ENCODE measurements at places on chromosomes 4 and X.

DNA sequence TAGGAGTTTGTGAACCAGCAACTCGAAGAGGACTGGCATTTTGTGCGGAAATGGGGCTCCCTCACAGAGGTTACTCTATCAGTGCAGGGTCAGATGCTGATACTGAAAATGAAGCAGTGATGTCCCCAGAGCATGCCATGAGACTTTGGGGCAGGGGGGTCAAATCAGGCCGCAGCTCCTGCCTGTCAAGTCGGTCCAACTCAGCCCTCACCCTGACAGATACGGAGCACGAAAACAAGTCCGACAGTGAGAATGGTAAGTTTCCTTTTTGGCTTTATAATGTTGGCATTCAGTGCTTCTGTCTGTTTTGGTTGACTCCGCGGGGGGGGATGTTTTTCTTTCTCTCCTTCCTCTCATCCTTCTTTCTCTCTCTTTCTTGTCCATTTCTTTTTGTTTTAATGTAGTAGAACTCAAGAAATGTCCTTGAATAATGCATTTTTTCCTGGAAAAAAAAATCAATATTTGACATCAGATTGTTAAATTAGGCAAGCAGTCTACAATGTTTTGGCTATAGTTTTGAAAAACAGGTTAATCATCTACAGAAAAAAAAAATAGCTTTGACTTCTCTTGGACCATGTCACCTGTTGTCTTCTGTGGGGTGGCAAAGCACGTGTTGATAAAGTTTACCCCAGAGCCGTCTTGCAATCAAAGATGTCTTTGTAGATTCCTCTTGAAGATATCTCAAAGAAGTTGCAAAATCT is 103.6 kb downstream of the TENM3 start:
- DNase-seq, result no peak

DNA sequence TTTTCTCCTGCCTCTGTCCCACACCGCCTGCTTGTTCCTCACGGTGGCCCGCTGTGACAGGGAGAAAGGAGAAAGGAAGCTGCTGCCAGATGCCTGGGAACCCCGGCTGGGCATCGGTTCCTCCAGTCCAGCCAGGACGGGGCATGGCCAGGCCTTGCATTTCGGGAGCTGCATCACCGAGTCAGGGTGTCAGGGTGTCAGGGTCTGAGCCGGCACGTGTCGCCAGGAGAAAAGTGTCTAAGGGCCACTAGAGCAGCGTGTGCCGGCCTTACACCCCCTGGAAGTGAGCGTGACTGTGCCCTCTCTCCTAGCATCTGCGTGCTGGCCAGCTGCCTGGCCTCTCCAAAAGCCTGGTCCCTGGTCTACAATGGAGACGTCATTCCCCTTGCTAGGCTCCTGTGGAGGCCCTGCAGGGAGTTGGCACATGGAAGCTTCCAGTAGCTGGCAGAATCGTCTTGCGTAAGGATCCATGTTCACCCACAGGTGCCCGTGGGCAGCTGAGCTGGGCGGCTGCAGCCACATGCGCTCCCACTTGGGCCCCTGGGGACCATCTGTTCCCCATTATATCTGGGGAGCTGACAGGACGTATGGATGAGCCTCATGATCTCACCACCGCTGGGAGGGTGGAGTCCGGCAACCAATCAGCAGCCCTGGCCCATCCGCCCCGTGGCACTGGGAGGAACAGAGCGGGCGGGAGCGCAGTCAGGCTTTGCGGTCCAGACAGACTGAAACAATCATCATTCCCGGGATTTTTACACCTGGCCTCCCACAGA is 39.9 kb upstream of the HMX1 start:
- DNase-seq, result no peak

- DNase-seq, result no peak
Measured at GRCh38 chr4:8507196-8507570, 66.6 kb downstream of the TRMT44 start.

DNA sequence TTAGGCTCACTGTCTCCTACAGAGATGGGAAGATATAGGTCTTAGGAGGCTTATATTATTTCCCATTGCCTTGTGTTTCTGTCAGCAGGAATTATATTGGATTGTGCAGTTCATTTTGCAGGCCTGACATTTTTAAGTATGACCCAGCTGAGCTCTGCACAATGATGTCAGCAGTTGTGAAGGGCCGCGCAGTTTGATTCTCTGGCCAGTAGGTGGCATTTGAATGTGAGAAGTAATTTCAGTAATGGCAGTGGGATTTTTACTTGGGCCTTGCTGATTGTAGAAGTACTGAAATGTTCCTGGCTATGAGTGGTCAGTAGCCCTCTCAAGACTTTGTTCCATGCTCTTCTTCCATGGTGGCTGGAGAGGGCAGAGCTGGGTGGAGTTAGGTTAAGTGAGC is 247.2 kb upstream of the MTMR8 start:
- DNase-seq, result no peak

DNA sequence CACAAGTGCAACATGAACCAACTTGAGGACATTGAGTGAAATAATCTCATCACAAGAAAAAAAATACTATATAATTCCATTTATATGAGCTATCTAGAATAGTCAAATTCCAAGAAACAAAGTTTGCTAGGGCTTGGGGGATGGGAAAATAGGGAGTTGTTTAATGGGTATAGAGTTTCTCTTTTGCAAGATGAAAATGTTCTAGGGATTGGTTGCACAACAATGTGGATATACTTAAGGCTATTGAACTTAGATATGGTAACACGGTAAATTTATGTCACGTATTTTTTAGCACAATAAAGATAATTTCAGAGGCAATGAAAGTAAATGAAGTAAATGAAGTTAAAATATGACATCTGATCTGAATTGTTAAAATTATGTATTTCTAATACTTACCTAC is 7.9 kb downstream of the MFSD8 start:
- no peak for DNase-seq

GRCh38 chrX:54178100-54178940 is 4.7 kb downstream of the FAM120C start:
- DNase-seq, result no peak

- no peak for DNase-seq
Measured at GRCh38 chr4:124519196-124519595, 193.3 kb downstream of the ANKRD50 start.

- no peak for DNase-seq
Measured at GRCh38 chr4:52660643-52661042, 1.5 kb upstream of the USP46 start.

DNA sequence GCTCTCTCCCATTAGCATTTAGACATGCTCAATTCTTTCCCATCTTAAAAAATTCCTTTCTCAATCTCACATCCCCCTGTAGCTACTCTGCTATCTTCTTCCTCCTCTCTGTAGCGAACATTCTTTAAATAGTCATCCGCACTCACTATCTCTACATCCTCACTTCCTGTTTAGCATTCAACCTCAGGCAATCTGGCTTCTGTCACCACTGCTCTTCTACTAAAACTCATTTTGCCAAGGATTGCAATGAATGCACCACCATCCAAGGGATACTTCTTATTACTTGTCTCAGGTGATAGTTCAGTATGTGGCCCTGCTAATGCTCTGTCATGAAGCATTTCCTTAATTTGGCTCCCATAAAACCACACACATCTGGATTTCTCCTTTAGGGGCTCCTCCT is 10.9 kb upstream of the TET2 start:
- DNase-seq, result no peak

- DNase-seq, result no peak
Measured at GRCh38 chr4:8215001-8215427, 15.9 kb downstream of the SH3TC1 start.

DNA sequence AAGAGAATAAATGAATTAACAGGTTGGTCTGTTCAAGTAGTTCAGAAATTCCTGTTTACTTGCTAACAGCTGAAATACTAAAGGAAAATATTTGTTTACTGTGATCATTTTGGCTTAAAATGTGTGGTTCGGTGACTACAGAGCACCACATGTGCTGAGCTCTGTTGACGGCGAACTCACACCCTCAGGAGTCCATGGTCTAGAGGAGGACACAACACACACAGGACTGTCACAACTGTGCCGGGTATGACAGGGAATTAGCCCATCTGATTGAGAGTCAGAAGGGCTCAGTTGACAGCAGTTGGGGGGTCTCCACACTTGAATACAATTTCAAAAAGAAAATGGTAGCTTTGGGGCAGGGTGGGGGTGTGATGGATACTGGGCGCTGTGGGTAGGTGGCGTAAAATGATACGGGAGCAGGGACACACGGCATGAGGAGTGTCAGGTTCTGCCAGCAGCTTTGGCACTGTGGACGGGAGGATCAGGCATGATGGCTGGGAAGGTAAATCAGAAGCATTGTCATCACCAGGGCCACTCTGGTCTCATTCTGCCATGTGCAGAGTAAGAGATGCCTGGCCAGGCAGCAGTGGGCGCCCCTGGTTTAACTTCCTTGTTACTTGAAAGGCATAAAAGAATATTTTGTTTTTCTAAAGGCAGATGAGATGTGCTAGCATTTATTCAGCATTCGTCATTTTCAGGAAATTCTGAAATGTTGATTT is 33.3 kb downstream of the CLDN22 start:
- DNase-seq, result no peak

DNA sequence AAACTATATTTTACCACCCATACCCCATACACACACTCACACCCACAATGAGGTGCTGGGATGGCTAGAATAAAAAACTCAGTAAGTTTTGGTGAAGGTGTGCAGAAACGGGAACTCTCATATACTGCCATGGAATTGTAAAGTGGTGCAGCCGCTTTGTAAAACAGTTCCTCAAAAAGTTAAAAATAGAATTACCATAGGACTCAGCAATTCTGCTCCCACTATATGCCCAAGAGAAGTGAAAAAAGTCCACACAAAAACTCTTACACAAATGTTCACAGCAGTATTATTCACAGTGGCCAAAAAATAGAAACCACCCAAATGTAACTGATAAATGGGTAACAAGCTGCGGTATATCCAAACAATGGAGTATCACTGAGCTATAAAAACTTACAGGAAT is 6.5 kb downstream of the CENPU start:
- DNase-seq, result no peak

GRCh38 chr4:47222276-47222675 is 190.9 kb downstream of the GABRB1 start:
- no peak for DNase-seq

GRCh38 chr4:116024954-116025708 is 911.7 kb upstream of the NDST4 start:
- no peak for DNase-seq

- DNase-seq, result no peak
Measured at GRCh38 chr4:126441173-126442035, 1126.6 kb downstream of the FAT4 start.

DNA sequence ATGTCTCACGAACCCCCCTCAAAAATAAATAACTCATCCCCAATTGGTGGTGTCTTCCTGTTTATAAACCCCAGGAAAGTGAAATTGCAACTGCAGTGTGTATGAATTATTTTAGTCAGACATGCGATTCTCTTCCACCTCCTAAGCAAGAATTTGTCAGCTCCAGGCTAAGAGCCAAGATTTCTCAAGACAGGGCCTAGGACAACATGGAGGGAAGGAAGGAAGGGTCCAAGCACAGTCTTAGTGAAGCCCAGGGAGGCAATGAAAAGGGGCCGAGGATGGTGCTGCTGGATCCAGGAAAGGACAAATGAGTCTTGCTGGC is 20.0 kb downstream of the SH3KBP1 start:
- no peak for DNase-seq

- DNase-seq, result no peak
Measured at GRCh38 chrX:10176121-10177003, 19.6 kb downstream of the CLCN4 start.

DNA sequence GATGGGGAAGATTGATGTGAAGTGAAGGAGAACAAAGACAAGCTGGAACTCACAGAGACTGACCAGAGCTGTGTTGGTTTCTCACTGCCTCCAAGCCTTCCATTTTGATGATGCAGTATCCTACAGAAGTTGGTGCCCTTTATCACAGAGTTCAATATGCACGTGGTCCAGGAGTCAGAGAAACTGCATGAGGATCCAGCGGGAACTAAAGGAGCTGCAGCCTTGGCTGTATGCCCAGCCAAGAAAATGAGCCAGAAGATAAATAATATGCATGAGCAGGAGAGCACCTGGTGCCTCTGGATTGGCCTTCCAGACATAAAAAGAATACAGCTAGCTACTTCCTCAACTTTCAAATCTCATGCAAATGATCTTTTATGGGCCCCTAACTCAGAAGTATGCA is 44.3 kb upstream of the DCLK2 start:
- DNase-seq, result no peak

- no peak for DNase-seq
Measured at GRCh38 chr4:184807797-184808712, 17.7 kb downstream of the ACSL1 start.

GRCh38 chr4:14359991-14360390 is 642.3 kb upstream of the CPEB2 start:
- DNase-seq, result no peak

- DNase-seq, result no peak
Measured at GRCh38 chr4:39548425-39549067, 21.3 kb upstream of the UGDH start.

DNA sequence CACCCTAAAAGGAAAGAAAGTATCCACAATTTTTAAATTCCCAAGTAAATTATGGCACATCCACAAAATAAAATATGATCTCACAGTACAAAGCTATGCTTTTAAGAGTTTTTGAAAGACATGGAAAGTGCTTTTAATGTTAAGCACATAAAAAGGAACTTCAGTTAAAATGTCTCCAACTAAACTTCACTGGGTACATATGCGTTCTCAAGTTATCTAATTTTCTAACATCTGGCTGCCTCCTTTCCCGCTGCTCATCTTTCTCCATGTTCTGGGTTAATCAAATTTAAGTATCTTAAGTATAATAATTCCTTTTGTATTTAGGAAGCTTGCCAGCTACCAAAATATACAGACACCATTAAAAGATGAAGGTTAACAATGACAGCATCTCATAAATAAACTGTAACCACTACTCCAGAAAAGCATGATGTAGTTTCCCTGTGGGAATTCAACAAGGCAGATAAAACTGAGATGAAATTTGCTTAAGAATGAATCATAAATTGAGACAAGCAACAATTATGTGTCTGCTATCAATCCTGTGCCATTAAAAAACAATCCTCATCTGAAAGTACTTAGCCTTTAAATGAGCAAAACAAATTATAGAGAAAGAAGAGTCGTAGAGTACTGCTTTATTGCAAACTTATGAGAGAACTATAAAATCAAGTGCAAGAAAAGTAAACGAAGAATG is 25.1 kb downstream of the PRSS12 start:
- DNase-seq, result no peak

- no peak for DNase-seq
Measured at GRCh38 chrX:43860646-43861370, 21.4 kb downstream of the MAOB start.

GRCh38 chrX:7168371-7168770 is 20.4 kb upstream of the PUDP start:
- DNase-seq, result no peak

GRCh38 chr4:113069212-113069892 is 19.9 kb downstream of the ANK2 start:
- DNase-seq, result no peak
